ENCODE measurements at places on chromosomes 11 and 22.

GRCh38 chr11:71917646-71918140 lies 10.7 kb downstream of the XNDC1N start:
- DNase-seq = no peak

DNA sequence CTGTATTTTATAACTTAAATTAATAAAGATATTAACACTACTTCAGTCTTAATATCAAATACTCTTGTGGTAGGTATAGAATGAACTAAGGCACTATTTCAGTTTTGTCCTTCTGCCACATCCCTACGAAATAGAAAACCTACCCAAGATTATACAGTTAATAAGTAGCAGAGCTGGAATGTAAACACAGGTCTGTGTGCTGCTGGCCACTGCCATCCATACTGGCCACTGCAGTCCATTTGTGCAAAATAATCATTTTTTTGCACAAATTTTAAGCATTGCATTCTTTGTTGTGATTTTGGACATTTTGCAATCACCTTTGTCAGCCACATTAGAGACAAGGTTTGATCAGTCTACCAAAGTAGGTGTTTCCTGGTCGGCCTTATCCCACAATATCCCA lies 91.9 kb downstream of the ME3 start:
- DNase-seq = no peak

GRCh38 chr11:117722082-117722481 lies 74.9 kb downstream of the DSCAML1 start:
- DNase-seq = no peak

DNA sequence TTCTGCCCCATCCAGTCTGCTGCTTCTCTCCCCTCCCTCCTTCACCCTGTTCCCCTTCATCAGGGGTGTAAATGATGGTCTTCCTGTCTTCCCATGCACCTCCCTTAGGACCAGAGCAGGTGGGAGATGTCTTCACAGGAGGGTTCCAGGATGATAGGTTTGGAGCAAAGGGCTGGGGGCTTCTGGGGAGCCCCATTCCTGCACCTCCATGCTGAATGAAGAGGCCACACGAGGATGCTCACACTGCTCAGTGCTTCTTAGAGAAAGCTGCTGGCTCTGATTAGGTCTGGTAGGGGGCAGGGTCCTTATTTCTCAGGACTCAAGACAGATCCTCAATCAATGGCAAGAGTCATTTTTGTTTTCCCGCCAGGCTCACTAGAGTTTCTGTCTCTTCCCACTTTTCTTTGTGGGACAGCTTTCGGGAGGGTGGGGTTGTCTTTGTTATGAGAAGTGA lies 41.1 kb downstream of the BCR start:
- no peak for DNase-seq

DNA sequence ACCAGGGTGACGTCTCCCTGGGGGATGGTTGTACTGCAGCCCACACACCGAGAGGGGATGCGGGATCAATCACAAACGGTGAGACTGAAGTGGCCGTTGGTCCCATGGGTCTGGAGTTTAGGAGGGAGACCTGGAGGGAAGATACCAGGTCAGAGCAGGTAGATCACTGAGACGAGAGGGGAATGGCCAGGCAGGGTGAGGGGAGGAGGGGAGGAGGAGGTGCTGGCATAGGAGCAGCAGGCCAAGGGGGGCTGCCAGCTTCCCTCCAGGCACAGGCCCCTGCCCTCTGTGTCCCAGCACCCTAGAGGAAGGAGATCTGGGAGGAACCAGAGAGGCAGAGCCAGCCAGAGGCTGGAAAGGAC lies 7.0 kb downstream of the MAPK8IP2 start:
- no peak for DNase-seq

GRCh38 chr11:129985823-129986222 lies 16.8 kb downstream of the PRDM10 start:
- DNase-seq = no peak

- no peak for DNase-seq
Observed at GRCh38 chr11:46277622-46278386, at the start of gene CREB3L1. TSS of gene CREB3L1 (plus strand) at chr11:46277662. CDS start at chr11:46278112, 450 bp downstream.

GRCh38 chr11:118295199-118295598 lies 9.3 kb upstream of the CD3E start:
- no peak for DNase-seq

- peak; percentile 53 for DNase-seq
Observed at GRCh38 chr11:75524665-75525432, 892 bp downstream of the GDPD5 start.

GRCh38 chr11:28104984-28105383 lies 3.0 kb downstream of the KIF18A start:
- DNase-seq = no peak

- DNase-seq = no peak
Observed at GRCh38 chr22:24185501-24186351, 4.4 kb downstream of the SUSD2 start.

- peak; percentile 89 for DNase-seq
Observed at GRCh38 chr11:73177778-73178539, 35.8 kb upstream of the FCHSD2 start.

GRCh38 chr11:14288189-14288935 lies 70.6 kb downstream of the RRAS2 start:
- DNase-seq = no peak

DNA sequence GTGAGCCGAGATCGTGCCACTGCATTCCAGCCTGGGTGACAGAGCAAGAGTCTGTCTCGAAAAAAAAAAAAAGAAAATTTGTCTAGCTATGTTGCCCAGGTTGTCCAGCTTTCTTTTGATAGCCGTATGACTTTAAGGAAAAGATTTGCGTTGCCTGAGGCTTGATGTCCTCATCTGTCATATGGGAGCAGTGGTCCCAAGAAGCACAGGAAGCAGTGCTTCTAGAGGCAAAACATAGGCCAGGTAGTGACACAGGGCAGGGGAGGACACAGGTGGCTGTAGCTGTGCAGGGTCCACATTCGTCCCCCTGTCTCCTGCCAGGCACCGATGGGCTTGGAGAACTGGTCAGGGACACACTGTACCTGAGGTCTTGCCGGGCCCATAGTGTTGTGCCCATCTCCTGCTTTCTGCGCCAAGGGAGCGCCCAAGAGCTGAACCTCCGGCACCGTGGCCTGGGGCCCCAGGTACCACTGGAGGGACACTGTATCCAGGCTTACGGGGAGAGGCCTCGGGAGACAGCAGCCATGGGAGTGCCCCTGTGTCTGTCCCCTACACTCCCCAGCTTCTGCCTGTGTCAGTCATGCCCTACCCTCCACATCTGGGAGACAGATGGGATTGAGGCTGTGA lies 1.4 kb downstream of the LRRC74B start:
- no peak for DNase-seq

DNA sequence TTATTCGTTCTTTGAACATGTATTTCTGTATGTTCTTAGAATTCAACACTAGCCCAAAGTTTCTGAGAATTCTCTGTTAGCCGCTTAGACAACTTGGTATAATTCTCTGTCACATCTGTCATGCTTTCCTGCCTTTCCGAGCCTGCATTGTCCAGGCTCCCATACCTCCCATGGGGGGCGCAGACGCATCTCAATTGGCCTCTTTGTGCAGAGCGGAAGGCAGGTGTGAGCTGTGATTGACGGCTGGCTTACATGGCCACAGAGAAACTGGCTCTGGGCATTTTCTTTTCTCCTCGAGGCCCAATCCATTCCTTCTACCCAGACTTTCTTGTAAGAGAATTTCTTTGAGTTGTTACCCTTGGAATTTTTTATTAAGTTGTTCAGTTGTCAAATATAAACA lies 132.7 kb upstream of the SESN3 start:
- DNase-seq = no peak

- DNase-seq = no peak
Observed at GRCh38 chr11:83057721-83058120, 14.0 kb downstream of the RAB30 start.

- DNase-seq = peak; percentile 79
Observed at GRCh38 chr11:36376888-36377758, 81.0 kb downstream of the PRR5L start.

- no peak for DNase-seq
Observed at GRCh38 chr11:15775797-15776196, 580.5 kb downstream of the SOX6 start.

GRCh38 chr11:132844956-132845696 lies 687.2 kb downstream of the OPCML start:
- DNase-seq = no peak

GRCh38 chr22:28977060-28977459 lies 84.6 kb downstream of the C22orf31 start:
- DNase-seq = no peak

- no peak for DNase-seq
Observed at GRCh38 chr22:49948958-49949913, 11.3 kb upstream of the PIM3 start.

- no peak for DNase-seq
Observed at GRCh38 chr11:130428316-130429119, at the start of gene ADAMTS8. TSS of gene ADAMTS8 (minus strand) at chr11:130428609. CDS start at chr11:130428286, 323 bp downstream.

DNA sequence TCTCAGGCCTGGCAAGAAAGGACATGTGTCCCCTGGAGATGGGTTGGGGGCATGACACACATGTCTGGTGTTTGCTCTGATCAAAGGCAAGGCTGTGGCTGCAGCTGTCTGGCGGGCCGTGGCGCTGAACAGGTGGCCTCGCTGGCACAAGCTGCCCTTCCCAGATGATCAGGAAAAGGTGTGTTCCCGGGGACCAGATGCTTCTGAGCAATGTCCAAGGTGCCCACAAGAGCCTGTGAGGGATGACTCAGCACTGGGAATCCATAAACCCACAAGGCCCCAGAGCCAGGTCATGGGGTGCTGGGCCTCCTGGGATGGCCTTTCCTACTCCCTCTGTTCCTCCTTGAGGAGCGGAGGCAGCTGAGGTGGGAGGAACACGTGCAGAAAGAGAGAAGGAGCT lies 9.7 kb upstream of the LRP5 start:
- DNase-seq = no peak

- peak; percentile 37 for DNase-seq
Observed at GRCh38 chr11:127470306-127470884, 469.8 kb upstream of the KIRREL3 start.

DNA sequence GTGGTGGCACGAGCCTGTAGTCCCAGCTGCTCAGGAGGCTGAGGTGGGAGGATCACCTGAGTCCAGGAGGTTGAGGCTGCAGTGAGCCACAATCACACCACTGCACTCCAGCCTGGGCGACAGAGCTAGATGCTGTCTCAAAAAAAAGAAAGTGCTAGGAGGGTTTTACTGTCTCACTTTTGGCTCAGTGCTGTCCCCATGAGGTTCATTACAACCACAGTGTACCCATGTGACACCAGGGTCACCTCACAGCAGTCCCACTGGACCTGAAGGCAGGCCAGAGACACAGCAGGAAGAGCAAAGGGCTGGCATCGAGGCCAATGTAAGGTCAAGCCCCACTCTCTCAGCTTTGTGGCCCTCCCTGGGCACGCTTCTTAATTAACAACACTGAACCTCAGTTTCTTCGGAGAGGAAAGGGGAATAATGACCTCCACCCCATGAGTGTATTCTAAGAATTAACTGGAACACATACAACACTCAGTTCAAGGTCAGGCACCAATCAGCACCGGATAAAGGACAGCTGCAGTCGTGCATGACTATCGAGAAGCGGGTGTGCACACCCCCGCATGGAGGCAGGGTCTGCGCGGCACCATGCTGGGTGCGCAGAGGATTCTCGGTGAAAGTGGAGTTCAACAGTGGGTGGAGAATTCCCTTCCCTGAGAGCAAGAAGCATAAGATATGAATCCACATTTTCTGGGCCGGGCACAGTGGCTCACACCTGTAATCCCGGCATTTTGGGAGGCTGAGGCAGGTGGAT lies 30.9 kb upstream of the BAIAP2L2 start:
- DNase-seq = no peak

DNA sequence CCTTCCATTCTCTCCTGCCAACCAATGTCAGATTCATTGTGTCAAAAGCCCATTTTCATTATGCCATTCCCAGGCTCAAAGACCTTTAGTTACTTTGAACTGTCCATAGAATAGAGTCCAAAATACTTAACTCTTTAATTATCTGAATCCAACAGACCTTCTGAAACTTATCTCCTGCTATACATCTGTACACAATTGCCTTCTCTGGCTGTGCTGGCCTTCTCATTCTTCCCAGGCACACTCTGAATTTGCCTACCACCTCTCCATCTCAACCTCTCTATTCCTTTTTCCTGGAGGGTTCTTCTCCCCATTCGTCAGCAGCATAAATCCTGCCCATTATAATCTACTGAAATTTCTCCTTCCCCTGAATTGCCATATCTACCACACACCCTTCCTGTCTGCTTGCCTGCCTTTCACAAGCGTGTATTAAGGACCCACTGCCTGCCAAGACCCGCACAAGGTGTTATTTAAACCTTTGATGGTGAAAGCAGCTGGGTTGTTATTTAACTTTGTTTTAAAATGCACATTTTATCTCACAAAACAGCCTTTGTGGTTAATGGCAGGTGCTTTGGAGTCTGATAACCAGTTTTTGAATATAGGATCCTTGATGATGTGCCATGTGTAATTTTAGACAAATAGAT lies 125.9 kb downstream of the CCDC81 start:
- no peak for DNase-seq

Measured in activated CD4-positive, alpha-beta T cell treated with anti-CD3 and anti-CD28 coated beads for 36 hours (primary cell).